ENCODE measurements at places on chromosomes 12 and 14. TPM values are rescaled to one million over a fixed set of nuclear protein-coding genes. Genes with fewer than 3 reads are reported as not detected.

DNA sequence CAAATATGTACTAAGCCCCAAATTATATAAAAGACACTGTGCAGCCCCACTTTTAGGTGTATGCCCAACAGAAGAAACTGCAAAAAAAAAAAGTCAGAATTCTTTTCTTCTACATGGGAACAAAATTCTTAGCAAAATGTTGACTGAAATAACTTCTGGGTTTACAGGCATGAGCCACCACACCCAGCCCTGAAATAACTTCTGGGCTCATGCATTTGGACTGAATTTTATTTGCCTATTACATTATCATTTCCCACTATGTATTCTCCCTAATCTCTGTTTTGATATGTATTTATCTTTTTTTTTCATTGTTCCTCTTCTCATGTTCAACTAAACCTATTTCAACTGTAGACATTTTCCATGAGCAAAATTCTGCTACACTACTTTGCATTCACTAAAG lies 169.2 kb downstream of the GRIN2B start:
- DNase-seq: no peak

- no peak for DNase-seq
Observed at GRCh38 chr12:116182359-116183063, 95.0 kb downstream of the MED13L start.

Gene SLC35E3
- total RNA-seq: 10.5 TPM

Gene IGFBP6
- total RNA-seq: 169 TPM
